ENCODE measurements at places on chromosomes 3 and 15.

- H3K27ac ChIP-seq = peak overlapping the region; percentile 91
- H3K4me3 ChIP-seq = peak overlapping the region; percentile 77
- peak; percentile 80 for DNase-seq
- H3K36me3 ChIP-seq = no peaks in the 10 kb centered on the region
- no peaks in the 10 kb centered on the region for H3K27me3 ChIP-seq
Observed at GRCh38 chr15:70096215-70097062, 1.3 kb downstream of the TLE3 start.

- no peak overlapping the region for H3K4me3 ChIP-seq
- no peaks in the 10 kb centered on the region for H3K27me3 ChIP-seq
- H3K27ac ChIP-seq = peak overlapping the region; percentile 95
- H3K4me1 ChIP-seq = peaks cover 67% of the 10 kb centered on the region
- H3K36me3 ChIP-seq = no peaks in the 10 kb centered on the region
Observed at GRCh38 chr3:58059349-58060321, 51.4 kb downstream of the FLNB start.

- H3K4me1 ChIP-seq = no peaks in the 10 kb centered on the region
- H3K27me3 ChIP-seq = no peaks in the 10 kb centered on the region
- DNase-seq = no peak
- no peak overlapping the region for H3K4me3 ChIP-seq
- H3K36me3 ChIP-seq = no peaks in the 10 kb centered on the region
Observed at GRCh38 chr15:50046159-50046558, 72.9 kb downstream of the ATP8B4 start.

DNA sequence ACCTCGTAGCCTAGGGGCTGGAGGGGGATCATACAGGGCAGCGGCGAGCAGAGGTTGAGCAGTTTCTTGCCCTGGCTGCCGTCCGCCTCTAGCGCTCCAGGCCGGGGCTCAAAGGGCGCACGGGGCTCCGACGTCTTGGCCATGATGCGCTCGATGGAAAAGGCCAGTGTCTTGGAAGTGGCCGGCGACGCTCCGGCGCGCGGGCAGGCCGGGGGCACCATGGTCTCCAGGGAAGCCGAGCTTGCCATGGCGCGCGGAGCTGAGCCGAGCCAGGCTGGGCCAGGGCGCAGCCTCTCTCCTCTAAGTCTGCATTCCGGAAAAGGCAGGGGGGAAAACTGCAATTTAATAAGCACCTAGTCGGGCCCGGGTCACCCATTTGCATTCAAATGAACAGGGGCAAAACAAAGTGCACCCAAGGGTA lies 719 bp downstream of the FEZF2 start:
- DNase-seq = no peak
- H3K4me3 ChIP-seq = no peak overlapping the region
- peaks cover 98% of the 10 kb centered on the region for H3K27me3 ChIP-seq

GRCh38 chr3:122219242-122219872 lies 35.9 kb downstream of the CASR start:
- peaks cover 10% of the 10 kb centered on the region for H3K4me1 ChIP-seq
- DNase-seq = no peak
- H3K4me3 ChIP-seq = no peak overlapping the region
- H3K27me3 ChIP-seq = no peaks in the 10 kb centered on the region
- H3K36me3 ChIP-seq = no peaks in the 10 kb centered on the region
- no peak overlapping the region for H3K27ac ChIP-seq

DNA sequence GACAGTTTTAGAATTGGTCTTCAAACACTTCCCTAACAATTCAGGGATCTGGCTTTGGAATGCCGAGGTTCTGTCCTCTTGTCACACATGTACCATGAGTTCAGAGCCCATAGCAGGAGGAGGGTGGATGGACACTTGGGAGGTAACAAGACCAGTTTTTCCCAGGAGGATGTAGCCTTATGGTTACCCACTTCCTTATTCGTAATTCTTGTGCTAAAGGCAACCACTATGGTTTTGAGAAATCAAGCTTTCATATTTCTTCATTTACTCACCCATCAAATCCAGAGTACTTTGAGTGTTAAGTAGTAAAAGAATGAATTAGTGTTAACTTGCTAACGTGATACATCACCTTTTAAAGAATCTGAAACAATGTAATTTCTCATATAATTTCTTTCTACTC lies 479.6 kb upstream of the ALCAM start:
- H3K27ac ChIP-seq = no peak overlapping the region
- DNase-seq = no peak
- H3K4me3 ChIP-seq = no peak overlapping the region
- H3K36me3 ChIP-seq = no peaks in the 10 kb centered on the region
- H3K4me1 ChIP-seq = no peaks in the 10 kb centered on the region
- no peaks in the 10 kb centered on the region for H3K27me3 ChIP-seq

DNA sequence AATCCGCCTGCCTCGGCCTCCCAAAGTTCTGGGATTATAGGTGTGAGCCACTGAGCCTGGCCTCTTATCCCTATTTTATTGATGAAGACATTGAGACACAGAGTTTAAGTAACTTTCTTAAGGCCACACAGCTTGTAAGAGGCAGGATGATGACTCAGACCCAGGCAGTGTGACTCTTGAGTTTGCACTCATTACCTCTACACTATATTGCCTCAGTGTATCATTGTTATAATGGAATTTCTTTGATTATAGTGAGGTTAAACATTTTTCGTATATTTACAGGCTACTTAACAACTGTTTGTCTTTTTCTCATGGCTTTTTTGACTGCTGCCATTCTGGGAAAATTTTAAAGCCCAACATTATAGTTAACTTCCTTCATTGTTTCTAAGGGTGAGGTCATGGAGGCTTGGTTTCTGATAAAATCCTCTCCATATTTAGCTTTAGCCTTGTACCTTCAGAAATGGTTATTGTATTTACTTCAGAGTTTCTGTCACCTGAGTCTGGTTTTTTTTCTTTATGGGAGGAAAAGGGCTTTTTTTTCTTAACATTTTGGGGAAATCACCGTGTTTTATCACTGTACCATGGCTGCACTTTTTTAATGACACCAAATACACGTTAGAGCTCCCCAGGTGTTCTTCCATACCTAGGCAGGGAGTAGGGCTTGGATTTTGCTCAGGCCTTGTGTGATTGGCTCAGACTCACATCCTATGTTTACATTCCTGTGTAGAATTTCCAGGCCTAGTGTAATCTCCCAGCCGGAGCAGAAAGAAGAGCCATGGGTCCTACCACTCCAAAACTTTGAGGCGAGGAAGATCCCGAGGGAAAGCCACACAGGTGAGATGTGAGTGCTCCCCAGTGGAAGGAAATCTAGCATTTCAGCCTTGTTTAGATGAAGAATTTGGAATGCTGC lies 6.3 kb downstream of the ZNF774 start:
- DNase-seq = peak; percentile 62
- H3K4me3 ChIP-seq = no peak overlapping the region
- no peaks in the 10 kb centered on the region for H3K27me3 ChIP-seq
- no peaks in the 10 kb centered on the region for H3K36me3 ChIP-seq
- H3K4me1 ChIP-seq = no peaks in the 10 kb centered on the region
- peak overlapping the region; percentile 82 for H3K27ac ChIP-seq

- no peak overlapping the region for H3K4me3 ChIP-seq
- peak; percentile 70 for DNase-seq
- H3K27ac ChIP-seq = no peak overlapping the region
- H3K36me3 ChIP-seq = no peaks in the 10 kb centered on the region
- peaks cover 16% of the 10 kb centered on the region for H3K27me3 ChIP-seq
Observed at GRCh38 chr15:74307827-74308811, 59.3 kb downstream of the CYP11A1 start.

DNA sequence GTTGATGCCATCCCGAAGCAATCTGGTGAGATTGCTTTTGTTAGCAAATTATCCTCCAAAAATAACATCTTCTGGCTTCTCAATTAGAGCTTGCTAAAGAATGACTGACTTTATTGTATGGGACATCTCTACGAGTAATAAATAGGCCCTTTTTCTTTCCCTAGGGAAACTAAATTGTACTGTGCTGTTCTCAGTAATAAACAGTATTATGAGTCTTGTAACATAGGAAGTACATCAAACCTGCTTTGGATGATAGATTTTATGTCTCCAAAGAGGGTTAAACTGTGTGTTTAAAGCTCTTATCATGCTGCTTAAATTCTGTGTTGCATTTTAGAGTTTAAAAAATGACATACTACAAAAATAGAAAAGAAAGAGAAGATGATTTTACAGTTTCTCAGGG lies 153.4 kb upstream of the THRB start:
- H3K4me1 ChIP-seq = no peaks in the 10 kb centered on the region
- no peaks in the 10 kb centered on the region for H3K27me3 ChIP-seq
- H3K27ac ChIP-seq = no peak overlapping the region
- H3K4me3 ChIP-seq = no peak overlapping the region

DNA sequence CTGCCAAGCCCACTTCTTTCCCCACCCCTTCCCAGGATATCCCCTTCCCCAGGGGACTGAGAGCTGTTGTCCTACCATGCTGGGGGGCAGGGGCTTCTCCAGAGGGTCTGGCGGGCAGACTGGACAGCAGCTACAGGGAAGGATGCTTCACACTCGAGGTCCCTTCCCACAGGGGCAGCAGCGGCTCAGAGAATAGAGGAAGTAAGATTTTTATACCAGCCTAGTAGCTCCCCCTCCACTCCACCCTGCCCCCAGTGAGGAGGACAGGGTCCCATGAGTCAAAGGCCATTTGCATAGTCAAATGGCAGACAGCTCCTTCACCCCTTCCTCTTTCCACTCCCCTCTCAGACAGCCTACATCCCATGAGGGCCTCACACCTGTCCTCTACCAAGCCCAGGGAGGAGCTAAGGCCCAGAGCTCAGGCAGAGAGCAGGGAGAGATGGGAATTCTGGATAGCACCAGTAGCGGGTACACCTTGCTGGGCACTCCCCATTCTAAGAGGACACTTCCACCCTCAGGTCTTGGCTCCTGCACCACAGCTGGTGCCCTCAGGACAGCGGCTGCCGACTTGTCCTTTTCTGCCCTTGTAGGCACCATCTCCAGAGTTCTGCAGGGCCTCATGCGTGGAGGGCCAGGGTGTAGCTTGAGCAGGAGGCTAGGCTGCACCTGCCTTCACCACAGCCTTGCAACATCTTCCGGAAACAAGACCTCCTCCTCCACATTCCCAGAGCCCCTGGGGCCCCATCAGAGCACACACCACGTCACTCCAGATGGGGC lies at the start of gene TLR9:
TLR9 (minus strand) TSS at position 194 of the 777 bp plus-strand sequence; CDS start at position 78, 116 bp downstream.
- H3K27me3 ChIP-seq = no peaks in the 10 kb centered on the region
- no peak within 1 kb of the TSS for H3K27ac ChIP-seq
- H3K36me3 ChIP-seq = no peaks in the 10 kb centered on the region
- H3K4me3 ChIP-seq = no peak within 1 kb of the TSS
- DNase-seq = no peak
- no peaks in the 10 kb centered on the region for H3K4me1 ChIP-seq

Data from hepatocyte (in vitro differentiated cells).